ENCODE measurements at places on chromosomes 13 and 19.
A peak's percentile ranks its signal among the peaks of the same experiment; 100 is the strongest.

DNA sequence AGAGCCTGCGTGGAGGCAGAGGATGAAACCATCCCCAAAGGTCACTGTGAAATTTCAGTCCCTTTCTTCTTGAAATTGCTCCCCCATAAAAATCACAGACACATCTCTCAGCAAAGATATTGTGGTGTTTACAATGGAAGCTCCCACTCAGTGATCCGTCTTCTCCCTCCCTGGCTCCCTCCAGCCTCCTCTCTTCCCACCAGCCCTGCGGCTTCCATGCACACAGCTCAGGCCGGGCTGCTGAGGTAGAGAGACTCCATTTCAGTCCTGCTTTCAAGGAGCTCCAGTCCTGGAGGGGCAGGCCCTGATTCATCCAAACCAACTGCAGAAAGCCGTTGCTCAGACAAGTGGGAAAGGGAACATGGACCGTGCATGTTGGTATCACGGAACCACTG is 24.0 kb upstream of the MIER2 start:
- DNase-seq, result no peak

DNA sequence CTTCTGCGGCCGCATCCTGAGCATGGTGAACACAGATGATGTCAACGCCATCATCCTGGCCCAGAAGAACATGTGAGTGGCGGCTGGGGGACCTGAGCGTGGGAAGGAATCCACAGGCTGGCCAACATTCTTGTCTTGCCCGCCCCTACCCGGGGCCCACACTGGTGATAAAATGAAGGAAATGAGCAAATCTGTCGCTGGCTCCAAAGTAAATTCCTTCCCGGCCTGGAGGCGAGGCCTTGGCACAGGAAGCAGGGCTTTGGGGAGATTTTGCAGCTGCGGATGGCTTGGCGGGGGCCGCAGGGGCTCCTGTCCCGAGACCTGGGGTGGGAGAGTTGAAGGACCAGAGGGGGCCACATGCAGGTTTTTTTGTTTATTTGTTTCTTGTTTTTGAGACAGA is 4.4 kb downstream of the KXD1 start:
- no peak for DNase-seq

DNA sequence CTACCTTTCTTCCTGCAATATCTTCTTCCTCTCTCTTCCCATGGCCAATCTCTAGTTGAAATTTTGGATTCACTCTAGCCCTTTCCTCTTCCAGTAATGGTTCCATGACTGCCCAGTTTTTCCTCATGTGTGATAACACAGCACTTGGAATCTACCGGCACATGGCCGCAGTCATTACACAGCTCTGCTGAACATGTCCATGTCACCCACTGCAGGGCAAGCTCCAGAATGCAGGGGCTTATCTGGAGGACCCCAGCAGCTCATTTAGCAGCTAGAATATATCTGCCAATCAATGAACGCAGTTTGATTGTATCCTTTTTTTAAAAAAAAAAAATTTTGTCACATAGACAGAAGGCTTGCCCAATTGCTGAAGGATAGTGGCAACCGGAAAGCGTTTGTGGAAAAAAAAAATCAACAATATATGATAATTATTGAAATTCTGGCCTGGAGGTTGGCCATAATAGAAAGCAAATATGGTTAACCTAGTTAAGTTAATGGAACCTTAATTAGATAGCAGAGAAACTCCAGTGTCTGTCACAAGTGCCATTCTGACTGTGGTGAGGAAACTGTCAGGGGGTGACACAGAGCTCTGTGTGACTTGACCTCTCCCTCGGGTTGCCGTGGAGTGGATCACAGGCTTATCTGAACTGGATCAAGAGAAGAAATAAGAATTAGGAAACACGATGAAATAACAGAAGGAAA is 426.7 kb downstream of the LIG4 start:
- no peak for DNase-seq

GRCh38 chr19:35435896-35436295 is 12.2 kb upstream of the FFAR2 start:
- DNase-seq, result no peak

DNA sequence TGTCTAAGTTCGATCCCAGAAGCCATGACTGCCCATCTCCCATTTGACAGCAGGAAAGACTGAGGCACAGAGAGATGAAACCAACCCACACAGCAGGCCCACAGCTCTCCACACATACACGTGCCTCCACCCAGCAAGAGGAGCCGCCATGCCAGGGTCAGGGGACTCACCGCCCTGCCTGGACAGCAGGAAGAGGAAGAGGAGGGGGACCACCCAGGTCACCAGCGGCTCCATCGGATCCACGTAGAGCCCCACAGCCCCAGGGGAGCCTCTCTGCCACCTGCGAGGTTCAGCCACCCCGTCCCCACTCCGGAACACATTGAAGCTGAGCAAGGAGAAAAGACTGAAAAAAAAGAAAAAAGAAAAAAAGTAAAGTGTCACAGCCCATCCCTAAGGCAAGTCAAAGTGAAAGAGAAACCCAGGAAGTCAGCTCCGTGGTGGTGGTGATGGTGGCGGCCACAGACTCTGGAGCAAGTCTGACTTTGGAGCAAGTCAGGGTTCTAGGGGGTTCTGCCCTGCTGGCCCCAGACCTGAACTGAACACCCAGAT is at the start of gene IL12RB1:
TSS of gene IL12RB1 (minus strand) at position 345 of the 549 bp plus-strand sequence. CDS start at position 234, 111 bp downstream.
- DNase-seq, result no peak

DNA sequence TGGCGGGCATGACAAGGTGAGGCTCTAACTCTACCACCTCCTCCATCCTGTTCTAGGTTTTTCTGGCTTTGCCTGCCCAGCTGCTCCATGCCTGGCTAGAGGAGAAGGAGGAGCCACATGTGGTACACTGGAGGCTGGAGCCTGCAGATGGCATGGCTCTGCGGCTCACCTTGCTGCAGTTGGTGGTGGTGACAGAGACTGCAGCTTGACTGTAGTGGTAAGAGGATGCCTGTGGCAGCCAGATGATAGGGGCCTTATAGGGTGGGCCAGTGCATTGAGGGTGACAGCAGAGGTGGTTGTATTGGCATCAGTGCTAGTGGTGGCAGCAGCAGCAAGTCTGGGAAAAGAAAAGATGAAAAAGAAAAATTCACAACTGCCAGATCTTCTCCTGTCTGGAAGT is 146.2 kb downstream of the TNFRSF19 start:
- no peak for DNase-seq

DNA sequence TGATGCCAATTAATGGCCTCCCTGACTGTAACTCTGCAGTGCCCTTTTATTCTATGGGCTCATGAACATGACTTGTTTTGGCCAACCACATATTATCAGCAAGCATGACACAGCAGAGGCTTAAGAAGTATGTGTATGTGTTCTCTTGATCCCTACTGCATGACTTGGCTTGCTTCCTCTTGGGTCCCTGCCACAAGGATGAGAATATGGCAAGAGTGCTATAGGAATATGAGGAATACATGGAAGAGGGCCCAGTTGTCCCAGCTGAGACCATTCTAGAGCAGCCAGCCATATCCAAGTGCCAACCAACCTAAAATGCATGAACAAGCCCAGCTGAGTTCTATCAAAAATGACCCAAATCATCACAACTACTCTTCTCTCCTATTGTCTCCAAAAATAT is 576.7 kb upstream of the PCDH9 start:
- no peak for DNase-seq

DNA sequence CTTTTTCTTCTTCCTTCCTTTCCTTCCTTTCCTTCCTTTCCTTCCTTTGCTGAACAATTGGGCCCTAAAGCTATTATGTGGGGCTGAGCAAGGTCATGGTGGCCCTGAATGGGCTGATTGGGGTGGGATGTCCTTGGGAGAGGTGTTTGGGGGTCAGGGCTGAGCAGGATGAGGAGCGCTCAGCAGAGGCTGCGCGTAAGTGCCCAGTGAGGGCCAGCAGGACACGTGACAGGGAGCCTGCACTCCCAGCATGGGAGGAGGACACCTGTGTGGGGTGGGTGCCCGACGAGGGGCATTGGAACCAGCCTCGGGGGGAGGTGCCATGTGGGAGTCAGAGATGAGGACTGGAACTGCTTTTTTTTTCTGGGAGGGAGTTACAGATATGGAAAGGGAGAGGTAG is 5.4 kb upstream of the LGALS7 start:
- no peak for DNase-seq

DNA sequence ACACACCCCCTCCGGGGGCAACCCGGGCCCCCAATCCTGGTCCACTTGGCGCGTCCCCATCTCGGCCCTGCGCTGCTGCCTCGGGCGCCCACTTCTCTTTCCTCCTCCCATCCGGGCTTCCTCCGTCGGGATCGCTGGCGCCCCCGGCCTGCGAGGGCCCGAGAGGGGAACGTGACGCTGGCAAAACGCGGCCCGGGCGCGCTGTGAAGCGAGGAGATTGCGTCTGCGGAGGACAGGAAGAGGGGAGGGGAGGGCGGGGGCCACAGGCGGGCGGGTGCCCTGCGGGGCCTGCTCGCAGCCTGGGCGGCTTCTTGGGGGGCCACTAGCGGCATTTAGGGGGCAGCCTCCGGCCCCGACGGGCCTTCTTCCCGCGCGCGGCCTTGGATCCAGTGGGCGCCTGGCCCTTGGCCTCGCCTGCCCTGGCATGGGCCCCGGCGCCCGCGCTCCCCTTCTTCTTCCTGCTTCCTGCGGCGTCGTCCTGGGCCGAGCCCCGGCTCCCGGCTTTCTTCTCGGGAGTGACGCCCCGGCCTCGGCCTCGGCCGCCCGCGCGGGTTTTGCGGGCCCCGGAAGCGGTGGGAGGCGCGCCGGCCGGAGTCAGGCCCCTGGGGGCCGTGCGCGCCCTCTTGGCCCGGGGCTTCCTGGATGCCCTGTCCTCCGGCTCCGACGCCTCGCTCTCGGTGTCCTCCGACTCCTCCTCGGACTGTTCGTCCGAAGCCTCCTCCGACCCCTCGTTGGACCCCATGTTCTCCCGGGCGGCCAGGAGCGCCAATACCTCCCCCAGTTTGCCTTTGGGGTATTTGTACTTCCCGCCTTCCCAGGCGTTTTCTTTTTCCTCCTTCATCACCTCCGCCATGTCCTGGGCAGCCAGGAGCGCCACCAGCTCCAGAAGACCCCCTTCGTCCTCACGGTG is 2.2 kb downstream of the PNMA8B start:
- no peak for DNase-seq

DNA sequence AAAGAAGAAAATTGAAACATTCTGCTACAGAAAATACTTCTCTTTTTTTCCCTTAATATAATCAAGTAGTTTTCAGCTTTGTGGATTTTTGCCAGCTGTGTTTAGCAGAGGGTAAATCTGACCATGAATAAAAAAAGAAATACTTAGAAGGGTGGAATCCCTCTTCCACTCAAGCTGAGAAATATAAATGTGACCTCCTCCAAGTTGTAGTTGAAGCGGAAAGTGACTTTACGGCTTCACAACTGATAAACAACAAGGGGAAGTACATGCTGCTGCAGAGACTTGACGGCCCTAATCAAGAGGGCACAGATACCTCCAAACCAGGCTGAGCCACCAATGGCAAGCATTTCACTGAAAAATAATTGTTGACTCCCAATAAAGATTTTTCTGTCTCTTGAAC is 785.0 kb downstream of the SLITRK5 start:
- DNase-seq, result no peak

DNA sequence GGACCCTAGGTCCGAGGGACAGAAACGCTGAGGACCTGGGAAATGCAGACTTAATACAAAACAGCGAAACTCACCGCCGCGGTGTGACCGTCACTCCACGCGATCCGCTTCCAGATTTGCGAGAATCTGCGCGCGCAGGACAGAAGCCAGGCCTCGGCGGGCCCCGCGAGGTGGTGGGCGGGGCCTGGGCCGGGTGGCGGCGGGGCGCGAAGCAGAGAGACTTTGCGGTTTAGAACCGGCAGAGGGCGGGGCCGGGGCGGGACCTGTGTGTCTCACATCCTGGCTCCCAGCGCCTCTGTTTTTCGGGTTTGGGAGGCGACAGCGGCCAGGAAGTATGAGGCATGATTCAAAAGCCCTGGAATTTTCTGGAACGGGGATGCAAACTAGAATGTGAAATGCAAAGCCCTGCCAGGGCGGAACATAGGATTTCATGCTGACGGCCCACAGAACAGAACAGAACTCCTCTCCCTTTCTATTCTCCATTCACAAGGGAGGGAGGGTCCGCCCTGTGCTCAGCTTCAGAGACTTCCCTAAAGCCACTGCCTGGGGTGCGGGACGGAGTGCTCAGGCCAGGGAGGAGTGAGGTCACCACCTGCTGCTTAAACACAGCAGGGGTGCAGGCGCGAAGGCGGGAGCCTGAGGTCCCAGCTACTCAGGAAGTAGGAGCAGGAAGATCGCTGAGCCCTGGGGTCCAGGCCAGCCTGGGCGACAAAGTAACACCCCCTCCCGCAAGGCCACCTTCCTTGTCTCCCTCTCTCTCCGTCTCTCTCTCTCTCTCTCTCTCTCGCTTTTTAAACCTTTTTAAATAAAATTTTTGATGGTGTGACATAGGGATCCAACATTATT is 44.3 kb downstream of the ZNF611 start:
- peak; percentile 45 for DNase-seq

Measured in Panc1 (cell line).